ENCODE measurements at places on chromosomes 2 and 18.

DNA sequence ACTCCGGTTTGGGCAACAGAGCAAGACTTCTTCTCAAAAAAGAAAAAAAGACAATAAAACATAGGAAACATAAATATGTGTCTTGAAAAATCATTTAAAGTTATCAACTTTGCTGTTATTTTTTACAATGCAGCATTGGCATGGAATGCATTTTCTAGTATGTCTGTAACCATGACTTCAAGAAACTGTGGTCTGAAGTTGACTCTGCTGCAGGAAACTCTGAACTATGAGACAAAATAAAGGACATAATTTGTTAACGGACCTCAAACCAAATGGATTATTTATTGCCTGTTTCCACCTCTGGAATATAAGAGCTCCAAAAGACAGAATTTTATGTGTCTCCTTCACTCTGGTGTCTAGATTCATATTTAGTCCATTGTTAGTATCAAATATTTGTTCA is 79.1 kb downstream of the TRIB2 start:
- no peak for DNase-seq

- no peak for DNase-seq
These were observed 3.4 kb upstream of the DSG3 start for GRCh38 chr18:31444142-31444541.

GRCh38 chr2:48852938-48853337 is 97.4 kb upstream of the LHCGR start:
- DNase-seq: no peak

- no peak for DNase-seq
These were observed 52.2 kb upstream of the GALNT13 start for GRCh38 chr2:153819501-153819900.

- no peak for DNase-seq
These were observed 5.1 kb downstream of the RAMP1 start for GRCh38 chr2:237864444-237864931.

GRCh38 chr18:74294526-74294925 is 2.8 kb upstream of the CYB5A start:
- no peak for DNase-seq
